ENCODE measurements at places on chromosomes 1 and 21. TPM values are rescaled to one million over a fixed set of nuclear protein-coding genes. Genes with fewer than 3 reads are reported as not detected.

The LORICRIN gene
- not detected for total RNA-seq

DNA sequence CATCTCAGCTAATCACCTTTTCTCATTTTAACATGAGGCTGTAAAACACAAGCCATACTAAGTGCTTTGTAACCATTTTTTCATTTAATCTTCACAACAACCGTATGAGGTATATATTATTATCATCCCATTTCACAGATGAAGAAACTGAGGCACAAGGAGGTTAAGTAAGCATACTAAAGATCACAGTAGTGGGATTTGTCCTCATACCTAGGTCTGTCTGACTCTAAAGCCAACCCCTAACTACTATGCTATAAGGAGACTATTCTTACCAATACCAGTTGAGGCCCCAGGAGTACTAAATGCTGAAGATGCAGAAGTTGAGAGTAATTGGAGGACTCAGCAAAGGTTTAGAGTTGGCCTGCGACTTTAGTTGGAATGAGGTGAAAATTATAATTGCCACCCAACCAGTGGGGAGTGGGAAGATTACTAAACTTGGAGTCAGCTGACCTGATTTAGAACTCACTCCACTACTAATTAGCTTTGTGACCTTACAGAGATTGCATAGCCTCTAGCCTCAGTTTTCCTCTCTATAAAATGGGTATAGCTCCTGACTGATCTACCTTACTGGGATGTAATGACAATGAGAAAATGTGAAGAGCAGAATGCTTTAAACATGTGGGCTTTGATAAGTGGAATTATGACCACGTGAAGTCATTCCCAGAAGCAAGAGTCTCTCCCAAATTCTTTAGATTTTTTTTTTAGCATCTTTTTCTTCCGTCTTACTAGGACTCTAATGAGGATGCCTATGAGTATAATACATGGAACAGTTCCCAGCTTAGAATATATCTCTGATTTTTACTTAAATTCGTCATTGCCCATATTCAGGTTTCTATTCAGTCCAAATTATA is 85.8 kb upstream of the IPO9 start:
- DNase-seq, result no peak

GRCh38 chr1:117696561-117696960 is 90.7 kb downstream of the TENT5C start:
- DNase-seq, result no peak

DNA sequence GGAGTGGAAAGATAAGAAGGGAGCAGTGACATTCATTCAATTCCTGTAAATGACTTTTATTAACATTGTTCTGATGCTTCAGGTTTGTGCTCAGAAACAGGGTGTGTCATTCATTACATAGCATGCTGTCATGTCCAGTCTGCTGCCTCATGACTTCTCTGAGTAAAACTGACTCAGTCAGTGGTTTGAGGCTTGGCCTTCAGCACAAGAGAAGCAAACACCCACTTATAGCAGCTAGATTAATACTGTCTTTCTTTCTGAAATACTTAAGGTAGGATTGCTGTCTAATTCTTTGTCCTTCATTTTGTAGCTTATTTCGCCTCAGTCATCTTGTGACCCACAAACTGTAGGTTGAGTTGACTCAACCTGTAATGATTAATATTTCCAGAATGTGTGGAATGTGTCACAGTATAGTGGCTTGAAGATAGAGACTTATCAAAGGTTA is 32.9 kb downstream of the RASAL2 start:
- no peak for DNase-seq

DNA sequence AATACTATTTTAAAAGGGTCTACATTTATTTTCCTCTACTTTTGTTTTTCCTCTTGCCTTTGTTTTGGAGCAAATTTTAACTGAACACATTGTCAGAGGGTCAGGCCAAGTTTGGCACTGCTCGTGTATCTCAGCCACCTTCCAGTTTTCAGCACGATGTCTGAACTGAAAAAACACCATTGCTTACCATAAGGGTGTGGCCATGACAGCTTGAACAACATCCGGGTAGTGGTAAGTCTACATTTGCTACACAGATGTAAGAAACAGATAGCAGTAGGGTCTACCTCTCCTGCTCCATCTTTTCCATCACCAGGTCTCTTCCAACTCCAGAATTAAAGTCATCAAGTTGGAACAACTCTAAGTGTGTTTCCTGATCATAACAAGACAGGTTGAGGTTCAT is 4.2 kb downstream of the HIVEP3 start:
- no peak for DNase-seq

- DNase-seq, result no peak
Measured at GRCh38 chr1:219991511-219991810, 54.8 kb downstream of the EPRS1 start.

- DNase-seq, result peak; percentile 90
Measured at GRCh38 chr1:43858324-43858723, 75.3 kb upstream of the ARTN start.

- no peak for DNase-seq
Measured at GRCh38 chr1:54442185-54442584, 36.0 kb upstream of the SSBP3 start.

The PLD5 gene
- 0.13 TPM for total RNA-seq

- no peak for DNase-seq
Measured at GRCh38 chr1:39964552-39964951, 9.6 kb downstream of the MFSD2A start.

The PARS2 gene
- 6.2 TPM for total RNA-seq

DNA sequence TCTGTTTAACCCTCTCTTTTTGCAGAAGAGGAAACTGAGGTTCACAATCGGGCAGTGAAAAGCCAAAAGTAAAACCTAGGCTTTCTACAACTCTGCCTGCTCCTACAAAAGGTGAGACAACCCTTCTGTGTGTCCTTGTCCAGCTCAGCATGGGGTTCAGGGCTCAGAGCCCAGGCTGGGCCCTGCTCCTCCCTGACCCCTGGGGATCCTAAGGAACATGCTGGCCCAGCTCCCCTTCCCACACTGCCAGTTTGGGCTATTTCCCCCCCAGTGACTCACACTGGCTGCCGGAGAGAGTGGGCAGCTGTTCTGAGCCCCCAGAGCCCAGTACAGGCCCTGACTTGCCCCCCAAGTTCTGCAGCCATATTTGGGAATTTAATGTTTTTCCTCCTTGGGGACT is 8.9 kb downstream of the FAM229A start:
- DNase-seq, result no peak

The KRTAP10-6 gene
- not detected for total RNA-seq

The TBX15 gene
- total RNA-seq, result not detected

DNA sequence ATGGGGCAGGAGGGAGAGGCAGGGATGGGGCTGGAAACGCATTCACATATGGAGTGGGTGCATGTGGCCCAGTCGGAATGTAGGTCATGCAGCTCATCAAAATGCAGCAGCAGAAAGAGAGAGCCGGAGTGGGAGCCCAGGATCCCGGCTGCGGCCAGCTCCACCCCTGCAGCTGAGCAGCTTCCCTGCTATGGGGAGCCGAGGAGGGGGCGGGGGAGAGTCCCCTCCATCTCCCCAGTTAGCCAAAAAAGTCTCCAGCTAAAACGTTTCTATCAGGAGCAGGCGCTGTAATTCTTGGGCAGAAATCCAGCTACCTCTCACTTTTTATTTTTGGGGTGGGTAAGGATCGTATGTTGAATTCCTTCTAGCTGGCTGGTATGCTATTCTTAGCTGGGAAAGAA is 39.7 kb downstream of the MRPL37 start:
- no peak for DNase-seq

- no peak for DNase-seq
Measured at GRCh38 chr1:199851439-199852140, 175.9 kb upstream of the NR5A2 start.

The TEX50 gene
- not detected for total RNA-seq

DNA sequence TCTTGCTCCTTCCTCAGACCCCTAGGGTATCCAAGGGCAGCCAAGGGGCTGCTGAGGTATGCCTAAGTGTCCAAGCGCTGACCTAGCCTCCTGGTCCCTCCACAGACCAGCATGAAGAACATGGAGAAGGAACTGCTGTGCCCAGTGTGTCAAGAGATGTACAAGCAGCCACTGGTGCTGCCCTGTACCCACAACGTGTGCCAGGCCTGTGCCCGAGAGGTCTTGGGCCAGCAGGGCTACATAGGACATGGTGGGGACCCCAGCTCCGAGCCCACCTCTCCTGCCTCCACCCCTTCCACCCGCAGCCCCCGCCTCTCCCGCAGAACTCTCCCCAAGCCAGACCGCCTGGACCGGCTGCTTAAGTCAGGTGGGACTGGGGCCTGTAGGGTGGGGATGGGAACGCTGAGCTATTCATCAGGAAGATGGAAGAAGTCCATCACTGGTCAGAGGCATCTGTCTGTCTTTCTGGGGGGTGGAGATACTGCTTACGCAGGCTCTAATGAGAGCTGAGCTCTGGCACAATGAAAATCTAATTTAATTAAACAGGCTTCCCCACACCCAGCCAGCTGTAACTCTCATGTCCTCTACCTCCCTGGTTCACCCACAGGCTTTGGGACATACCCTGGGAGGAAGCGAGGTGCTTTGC is 1.8 kb downstream of the TRIM46 start:
- DNase-seq, result peak; percentile 46

DNA sequence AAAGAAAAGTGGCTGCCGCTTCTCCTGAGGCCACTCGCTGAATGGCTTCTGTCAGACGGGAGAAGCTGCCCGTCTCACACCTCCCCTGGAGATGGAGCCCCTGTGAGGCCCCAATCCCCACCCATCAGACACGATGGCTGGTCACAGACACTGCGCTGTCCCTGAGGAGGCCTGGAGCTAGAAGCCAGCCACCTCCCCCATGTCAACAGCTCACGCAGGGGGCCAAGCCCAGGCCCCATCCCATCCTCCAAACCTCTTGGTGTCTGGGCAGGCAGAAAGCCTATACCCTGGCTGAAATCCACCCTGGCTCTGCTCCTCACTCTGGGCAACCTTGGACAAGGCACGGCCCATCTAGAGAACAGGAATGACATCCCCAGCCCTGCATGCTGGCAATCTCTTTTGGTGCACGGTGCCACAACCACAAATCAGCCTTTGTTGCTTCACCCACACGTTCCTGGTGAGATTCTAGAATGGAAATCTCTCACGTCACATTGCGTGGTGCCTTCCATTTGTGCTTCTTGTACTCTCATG is 273.9 kb upstream of the VAMP3 start:
- DNase-seq, result no peak

The TRABD2B gene
- total RNA-seq, result 4.6 TPM

DNA sequence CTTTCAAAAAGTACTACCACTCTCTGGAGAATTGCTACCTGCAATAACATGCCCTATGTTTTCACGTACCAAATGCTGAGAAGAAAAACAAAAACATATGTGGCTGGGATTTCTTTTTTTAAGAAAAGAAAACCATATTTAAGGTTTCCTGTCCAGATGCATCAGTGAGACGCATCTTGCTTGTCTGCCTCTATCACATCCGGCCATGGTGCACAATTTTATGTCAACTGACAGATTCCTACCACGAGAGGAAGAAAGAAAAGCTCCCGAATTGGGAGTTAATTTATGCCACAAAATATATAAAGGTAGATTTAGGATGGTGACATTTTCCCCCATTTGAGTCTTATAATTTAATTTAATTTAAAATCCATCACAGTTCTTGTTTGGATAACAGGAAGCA is 62.3 kb upstream of the COL24A1 start:
- DNase-seq, result no peak

DNA sequence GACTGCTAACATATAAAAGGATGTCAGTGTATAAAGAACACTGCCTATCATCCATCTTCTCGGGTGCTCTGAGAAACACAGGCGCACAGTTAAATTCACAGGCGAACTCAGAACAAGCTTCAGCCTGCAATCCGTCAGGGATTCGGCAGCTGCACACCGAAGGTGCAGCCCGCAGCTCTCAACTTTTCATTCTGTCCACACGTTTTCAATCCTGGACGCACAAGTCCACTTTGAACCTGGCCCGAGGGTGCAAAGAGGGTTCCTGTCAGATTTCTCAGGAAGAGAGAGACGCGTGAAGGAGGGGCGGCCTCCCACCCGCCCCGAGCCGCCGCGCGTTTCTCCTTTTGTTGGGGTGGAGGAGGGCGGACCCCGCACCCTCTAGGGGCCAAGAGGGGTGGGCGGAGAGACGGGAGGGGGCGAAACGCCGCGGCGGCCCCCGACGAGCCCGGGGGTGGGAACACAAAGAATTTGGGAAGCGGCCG is 724 bp downstream of the DOCK7 start:
- no peak for DNase-seq

GRCh38 chr1:182676274-182676673 is 8.1 kb downstream of the RGS8 start:
- DNase-seq, result no peak

DNA sequence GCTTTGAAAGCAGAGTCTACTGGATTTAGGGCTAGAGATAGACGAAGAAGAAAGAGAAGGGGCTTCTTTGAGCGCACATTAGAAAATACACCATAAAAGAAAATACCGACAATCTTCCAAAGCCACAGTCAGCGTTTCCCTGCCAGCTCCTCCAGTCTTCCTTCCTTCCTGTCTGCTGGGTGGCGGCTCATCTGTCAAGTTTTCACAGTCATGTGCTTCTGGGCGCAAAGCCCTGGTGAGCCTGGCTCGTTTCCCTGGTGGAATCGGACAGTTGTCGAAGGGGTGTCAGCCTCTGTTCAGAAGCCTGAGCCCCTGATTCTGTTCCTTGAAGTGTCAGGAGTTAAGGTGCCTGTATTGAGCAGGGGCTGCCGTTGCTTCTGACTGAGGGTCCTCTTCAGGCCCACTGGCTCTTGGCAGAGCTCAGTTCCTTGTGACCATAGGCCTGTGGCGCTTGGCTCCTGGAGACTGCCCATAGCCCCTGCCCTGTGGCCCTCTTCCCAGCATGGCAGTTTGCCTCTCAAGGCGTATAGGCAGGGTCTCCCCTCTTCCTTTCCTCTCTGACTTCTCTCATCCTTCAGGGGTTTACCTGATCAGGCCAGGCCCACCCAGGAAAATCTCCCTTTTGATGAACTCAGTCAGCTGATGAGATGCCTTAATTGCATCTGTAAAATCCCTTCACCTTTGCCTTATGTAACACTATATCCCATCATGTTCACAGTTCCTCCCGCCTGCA is 58.6 kb downstream of the ADARB1 start:
- peak; percentile 48 for DNase-seq

The CDA gene
- total RNA-seq, result 3.5 TPM
